Neural crest cell (in vitro differentiated cells): ENCODE measurements at places on chromosomes 4 and X.

- DNase-seq, result no peak
These were observed 103.9 kb downstream of the PDS5A start for GRCh38 chr4:39873823-39874222.

- no peak for DNase-seq
These were observed 9.5 kb downstream of the HHIP start for GRCh38 chr4:144655491-144655890.

GRCh38 chr4:74531963-74532794, 87.2 kb downstream of the AREG start:
- no peak for DNase-seq

DNA sequence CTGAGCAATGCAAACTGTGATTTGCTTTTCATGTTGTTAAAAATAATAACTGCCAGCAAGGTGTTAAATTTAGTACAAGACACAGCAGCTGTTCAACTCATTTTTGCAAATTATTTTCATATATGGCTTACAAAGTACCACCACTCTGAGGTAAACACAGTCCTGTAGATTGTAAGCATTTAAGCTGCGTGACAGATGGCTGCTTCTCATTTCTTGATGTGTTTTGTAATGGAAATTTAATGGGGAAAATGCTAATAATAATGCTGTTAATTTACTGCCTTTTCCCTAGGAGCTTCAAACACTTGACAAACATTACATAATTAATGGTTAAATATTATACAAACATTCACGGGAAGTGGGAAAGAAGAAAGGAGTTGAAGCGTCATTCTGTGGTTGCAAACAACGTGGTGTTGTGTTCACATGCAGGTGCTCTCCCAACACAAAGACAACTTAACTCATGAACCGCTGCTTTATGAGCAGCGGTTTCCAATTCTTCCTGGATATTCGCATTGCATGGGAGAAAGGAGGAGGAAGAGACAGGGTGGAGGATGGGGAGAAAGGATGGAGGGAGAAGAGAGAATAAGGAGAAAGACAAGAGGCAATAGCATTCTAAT, 236.8 kb upstream of the VCX start:
- no peak for DNase-seq

DNA sequence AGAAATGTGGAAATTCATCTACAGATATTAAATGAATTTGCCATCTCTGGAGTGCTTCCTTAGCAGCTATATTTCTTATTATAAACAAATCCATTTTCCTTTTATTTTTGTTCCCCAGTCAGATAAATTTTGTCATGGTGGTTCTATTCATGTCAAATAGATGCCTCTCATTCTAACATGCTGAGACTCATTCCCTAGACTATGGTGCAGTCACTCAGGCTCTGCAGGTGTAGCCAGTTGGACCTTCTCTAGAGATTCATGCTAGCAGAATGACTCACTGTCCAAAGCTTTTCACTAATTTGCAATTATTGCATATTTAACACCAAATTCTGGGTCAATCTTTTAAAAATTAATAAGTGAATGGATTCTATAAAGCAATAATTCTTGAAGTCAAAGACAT, 1392.7 kb downstream of the PCDH7 start:
- no peak for DNase-seq

DNA sequence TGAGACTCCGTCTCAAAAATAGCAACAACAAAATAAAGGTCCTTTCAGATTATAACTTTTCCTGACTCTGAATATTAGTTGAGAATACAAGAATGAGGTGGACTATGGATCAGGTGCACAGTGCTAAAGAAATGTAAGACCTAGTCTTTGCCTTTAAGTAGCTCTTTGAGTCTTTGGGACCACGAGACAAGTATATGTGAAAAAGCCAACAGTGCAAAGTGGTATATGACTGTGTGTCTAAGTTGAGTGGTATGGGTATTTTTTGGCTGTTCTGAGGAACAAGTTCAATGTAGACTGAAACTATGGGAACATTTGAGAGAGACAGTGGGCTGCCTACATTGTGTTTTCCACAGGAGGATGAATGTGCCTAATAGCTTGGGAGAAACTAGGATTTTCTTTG, 2.8 kb downstream of the GAB1 start:
- no peak for DNase-seq

- peak; percentile 54 for DNase-seq
These were observed 1.7 kb upstream of the FGFRL1 start for GRCh38 chr4:1009542-1010394.

DNA sequence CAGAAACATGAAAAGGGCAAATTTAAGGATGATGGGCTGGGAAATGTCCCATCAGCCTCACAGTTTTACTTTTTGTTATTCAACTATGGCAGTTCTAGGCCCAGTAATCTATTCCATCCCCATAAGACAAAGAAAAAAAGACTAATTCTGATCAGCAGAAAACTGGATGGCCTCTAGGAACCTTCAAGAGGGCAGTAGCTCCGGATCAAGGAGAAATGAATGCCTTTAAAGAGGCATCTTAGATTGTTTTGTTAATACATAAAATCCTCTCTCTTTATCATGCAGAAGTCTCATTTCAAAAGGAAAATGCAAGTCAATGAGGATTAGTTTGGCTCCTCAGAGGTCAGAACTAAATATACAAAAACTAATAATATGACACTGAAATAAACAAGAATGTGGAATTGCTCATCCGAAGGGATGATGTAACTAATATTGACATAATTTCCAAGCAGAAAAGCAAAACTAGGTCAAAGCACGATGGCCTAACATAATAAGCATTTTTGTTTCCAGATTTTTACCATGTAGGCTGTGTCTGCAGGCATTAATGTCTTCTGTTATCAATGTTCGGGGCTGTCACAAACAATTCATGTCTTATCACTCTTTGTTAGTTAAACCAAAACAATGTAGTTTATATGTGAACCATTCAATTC, 8.8 kb downstream of the MID1 start:
- no peak for DNase-seq

GRCh38 chrX:120316587-120317283, 5.5 kb upstream of the TMEM255A start:
- DNase-seq, result no peak

- DNase-seq, result no peak
These were observed 43.8 kb downstream of the RGS12 start for GRCh38 chr4:3336382-3337356.

GRCh38 chr4:114364857-114365256, 233.8 kb upstream of the UGT8 start:
- DNase-seq, result no peak

- DNase-seq, result no peak
These were observed 54.7 kb upstream of the MYOZ2 start for GRCh38 chr4:119080721-119081541.

- no peak for DNase-seq
These were observed 87.8 kb upstream of the GUCY1A1 start for GRCh38 chr4:155578726-155579370.

- DNase-seq, result no peak
These were observed 33.7 kb downstream of the TKTL1 start for GRCh38 chrX:154329294-154329693.

DNA sequence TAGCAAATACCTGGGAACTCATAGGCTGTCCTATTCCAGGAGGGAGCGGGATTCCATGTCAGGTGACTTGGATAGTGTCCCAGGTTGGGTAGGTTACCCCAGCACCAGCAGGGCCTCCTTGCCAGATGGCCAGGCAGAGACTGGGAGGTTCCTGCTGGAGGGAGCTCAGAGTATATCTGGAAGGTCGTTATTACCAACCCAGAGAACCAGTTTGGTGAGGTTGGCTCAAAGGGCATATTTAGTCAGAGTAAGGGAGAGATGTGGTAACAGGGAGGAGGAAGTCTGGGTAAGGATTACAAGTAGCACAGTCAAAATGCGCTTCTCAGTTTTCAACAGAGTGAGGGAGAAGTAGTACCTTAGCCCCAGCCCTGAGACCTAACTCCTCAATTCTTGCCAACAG, 53.3 kb upstream of the LNX1 start:
- DNase-seq, result no peak

DNA sequence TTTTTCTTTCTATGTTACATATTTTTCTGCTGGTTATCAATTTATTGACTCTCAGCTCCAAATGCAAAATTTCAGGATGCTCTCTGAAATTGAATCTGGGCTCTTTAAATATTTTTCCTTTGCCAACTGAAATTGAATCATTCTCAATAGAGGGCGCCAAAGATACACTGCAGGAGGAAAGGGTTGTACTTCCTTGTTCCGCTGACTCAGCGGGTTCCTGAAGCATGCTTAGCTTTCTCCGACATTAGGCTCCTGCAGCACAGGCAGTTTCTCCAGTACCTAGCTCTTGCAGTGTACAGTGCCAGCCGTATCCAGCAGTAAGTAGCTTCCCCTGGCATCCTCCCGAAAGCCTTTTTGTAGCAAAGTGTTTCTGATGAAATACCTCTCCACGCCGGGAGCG, 28.8 kb upstream of the CFAP47 start:
- DNase-seq, result no peak

DNA sequence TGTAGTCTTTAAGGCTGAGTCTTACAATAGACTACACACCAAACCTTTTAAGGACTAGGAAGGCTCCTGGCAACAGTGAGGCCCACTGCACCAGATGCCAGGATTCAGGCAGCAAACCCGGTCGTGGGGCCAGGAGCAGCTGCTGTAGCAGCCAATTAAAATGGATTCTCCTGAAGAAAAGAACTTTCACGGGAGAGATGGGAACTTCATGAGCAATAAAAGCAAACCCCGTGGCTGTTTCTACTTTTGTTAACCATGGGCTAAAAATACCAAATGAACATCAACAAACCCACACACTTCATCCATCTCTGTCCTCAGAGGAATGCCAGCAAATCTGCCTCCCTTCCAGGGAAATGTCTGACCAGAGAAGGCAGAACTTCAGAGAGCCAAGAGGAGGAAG, 101.4 kb downstream of the BTC start:
- no peak for DNase-seq

GRCh38 chr4:101126059-101126458, 221.3 kb downstream of the PPP3CA start:
- DNase-seq, result no peak

DNA sequence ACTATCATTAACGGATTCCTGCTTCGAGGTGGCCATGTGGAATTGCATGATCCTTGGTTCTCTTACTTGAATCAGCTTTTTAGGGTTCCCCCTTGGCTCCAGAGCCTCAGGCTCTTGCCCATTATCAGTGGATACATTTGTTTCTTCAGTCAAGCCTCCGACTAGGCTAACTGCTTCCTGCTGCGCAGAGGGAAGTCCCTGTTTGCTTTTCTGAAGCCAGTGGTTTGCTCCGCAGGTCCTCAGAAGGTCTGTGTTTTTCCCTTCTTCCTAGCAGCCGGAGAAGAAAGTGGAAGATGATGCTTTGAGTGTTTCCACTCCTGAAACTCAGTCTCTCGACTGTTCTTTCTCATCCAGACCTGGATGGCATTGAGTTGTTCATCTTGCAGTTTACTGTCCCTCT, 20.6 kb downstream of the SRD5A3 start:
- no peak for DNase-seq

GRCh38 chrX:105266456-105266855, 46.0 kb upstream of the TEX13A start:
- DNase-seq, result no peak

DNA sequence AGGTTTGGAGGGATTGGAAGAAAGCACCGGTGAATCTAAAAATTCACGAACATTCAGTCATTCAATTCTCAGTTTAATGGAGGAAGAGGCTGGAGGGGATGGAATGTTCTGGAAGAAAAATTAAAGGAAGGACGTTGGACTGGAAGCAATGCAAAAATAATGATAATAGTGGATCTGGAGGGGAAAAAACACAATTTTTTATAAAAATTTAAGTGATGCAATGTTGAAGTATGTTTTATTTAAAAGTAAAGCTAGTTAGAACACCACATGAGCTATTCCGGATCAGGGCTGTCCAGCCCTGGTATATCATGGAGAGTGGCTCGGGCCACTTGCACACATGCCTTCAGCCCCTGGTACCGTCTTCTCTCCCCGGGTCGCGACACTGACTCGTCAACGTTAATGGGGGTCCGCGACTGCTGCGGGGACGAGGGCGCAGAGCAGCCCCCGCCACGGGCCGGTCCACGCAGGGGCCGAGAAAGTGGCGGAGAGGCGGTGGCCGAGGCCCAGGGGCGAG, 204.6 kb downstream of the TENM3 start:
- peak; percentile 19 for DNase-seq

- DNase-seq, result peak; percentile 64
These were observed 726 bp upstream of the KANTR start for GRCh38 chrX:53093177-53093655.

DNA sequence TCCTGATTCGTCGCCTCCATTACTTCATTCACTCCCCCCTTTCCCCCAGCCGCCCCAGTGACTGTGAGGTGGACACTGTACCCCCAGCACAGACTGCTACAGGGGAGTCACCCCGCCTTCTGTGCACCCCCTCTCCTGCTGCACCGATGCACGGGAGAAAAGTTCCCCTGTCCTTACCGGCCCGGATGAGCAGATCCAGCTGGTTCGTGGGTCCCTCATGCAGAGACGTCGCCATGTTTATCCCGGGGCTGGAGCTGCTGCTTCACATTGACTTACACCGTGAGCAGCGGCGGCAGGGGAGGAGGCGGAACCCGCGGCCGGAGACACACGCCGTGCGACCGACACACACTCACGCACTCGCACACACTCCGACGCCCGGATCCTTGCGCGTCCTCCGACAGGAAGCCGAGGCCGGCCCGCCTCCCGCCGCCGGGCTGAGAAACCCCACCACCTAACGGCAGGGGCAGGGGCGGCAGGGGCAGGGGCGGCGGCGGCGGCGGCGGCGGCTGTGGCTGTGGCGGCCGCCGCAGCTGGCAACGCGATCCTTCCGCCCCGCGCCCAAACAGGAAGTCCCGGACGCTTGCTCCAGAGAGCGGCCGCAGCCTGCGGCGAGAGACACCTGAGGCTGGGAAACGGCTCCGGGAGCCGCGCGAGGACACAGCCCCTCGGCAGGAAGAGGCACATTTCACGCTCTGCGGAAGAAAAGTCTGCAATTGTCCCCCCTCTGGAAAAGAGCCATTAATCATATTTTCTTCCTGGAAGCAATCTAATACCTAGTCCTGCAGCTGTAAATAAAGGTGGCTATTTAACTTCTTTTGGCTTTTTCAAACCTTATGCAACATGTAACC, 68.6 kb downstream of the NOCT start:
- peak; percentile 73 for DNase-seq

- no peak for DNase-seq
These were observed 11.4 kb downstream of the UBE2D3 start for GRCh38 chr4:102815981-102816380.

- no peak for DNase-seq
These were observed 120.1 kb upstream of the MED14 start for GRCh38 chrX:40855411-40855810.

DNA sequence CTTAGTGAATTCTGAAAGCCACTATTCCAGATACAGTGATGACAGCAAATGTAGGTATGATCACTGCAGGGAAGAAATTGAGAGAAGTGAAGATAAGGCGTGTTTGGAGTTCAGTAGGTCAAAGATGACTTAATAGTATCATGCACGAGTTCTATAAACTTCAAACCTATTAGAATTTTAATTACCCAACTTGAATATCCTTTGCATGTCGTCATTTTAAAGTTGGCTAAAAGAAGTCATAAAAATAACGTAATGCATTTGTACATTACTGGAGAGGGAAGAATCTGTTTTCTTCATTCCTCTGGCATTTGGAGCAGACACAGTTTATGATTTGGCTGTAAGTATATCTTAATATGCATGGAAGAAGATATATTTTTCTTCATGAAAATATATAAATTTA, 68.6 kb upstream of the MXRA5 start:
- DNase-seq, result no peak
